Forelimb muscle (tissue), 1 donor: ENCODE measurements at places on chromosomes 11 and 22.

DNA sequence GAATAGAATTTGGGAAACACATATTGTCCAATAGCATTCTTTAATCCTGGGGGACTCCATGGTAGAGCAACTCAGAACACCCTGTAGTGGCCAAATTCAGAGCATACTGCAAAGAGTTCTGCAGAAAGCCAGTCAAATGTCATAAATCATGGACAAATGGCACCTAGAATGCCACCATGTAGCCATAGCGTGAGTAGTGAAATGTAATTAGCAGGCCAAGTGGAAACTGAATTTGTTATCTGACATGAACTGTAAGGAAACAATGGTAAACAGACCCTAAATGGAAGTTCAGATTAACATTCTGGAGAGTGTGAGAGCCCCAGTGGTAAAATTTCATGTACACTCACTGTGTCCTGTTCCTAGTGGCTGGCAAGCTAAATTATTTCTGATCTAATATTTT is 7.0 kb upstream of the PRSS23 start:
- no peak for DNase-seq

DNA sequence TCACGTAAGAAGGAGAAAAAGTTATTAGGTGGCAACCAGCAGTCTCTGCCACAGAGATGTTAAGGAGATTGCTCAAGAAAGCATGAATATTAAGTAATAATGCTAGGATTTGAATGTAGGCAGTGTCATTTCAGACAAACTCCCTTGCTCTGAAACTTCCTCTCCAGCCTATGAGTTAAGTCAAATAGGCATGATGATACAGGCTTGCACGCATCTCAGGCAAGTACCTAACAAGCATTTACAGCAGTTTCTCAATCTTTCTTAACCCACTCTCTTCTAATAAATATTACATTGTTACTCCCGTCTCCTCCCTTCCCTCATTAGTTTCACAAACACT is 72.7 kb downstream of the RAB38 start:
- no peak for DNase-seq

GRCh38 chr11:116176484-116177005 is 596.2 kb downstream of the BUD13 start:
- no peak for DNase-seq

DNA sequence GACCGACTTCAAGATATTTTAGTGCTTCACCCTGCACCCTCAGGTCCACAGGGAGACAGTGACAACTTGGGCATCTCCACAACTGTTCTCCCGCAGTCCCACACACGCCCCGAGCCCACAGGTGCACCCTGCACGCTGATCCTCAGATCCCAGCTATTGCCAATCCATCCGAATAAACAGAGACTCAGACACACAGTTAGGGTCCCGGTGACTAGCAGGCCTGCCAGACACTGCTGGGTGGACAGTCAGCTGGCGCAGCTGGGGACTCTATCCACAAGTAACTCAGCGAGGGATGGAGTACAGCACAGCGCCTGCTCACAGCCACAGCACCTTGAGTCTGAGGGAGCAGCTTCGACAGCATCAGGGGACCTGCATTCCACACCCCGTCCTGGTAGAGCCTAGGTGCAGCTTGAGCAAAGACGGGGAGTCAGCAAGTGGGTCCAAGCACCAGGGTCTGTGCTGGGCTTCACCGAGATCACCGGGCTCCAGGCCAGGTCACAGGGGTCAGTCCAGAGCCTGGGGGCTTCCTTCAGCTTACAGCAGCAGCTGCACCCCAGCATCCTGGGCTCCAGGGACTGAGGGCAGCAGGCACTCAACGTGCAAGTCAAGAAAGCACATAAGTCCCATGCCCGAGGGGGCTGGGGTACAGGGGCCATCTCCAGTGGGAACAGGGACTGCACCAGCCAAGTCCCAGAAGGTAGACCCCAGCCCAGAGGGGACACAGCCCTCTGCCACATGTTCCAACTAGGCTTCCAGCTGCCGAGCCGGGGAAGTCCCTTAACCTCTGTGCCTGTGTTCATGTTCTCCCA is 7.6 kb downstream of the RPL3 start:
- DNase-seq: no peak

DNA sequence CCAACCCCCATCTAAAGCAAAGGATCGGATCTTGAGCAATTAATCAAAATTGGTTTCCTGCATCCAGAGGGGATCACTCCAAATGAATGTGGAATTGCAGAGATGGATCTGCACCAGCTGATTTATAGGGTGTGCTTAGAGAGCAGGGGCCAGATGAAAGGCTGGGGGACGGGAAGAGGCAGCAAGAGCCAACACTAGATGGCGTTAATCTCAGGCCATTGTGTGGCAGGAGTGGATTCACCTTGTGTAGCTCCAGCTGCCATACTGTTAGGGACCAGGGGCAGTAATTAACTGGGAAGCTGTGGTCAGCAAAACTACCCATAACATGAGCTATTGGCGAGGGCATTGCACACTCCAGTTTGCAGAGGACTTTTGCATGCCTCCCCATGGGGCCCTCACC is 35.6 kb downstream of the SERPINH1 start:
- no peak for DNase-seq

- DNase-seq: no peak
These were observed 22.4 kb downstream of the PIWIL3 start for GRCh38 chr22:24752088-24752623.

DNA sequence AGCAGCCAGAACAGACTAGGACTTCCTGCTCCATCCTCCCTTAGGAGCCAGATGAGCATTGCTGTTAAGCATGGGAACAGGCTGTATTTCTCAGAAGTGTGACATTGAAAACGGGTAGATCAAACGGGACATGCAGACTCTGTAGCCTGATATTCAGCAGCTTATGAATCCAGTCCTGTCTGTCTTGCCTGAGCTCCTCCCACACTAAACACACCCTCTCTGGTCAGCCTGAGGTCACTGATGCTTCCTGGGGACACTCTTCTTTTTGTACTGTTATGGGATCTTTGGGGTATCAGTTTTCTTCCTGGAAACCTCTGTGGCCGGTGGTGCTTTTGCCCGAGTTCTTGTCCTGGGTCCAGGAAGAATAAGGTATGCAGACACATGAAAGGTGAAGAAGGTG is 35.8 kb downstream of the C11orf91 start:
- no peak for DNase-seq

GRCh38 chr11:46380340-46381047 is 975 bp upstream of the MDK start:
- no peak for DNase-seq

GRCh38 chr11:92322225-92322624 is 97.6 kb downstream of the FAT3 start:
- DNase-seq: no peak

DNA sequence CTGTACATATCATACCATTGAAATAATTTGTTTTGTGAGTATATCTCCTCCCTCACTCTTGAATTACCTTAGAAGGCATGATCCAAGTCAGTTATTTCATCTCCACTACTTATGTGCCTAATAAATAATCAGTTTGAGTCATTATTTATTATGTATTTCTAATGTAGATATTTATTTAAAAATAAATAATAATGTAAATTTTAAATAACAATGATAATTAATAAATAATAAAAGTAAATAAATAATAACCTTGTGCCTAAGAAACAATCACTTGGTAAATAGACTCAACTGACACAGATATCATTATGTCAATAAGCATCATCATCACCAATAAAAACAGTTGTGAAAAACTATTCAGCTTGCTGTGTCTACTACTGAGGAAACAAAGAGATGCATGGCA is 213.8 kb downstream of the CNTN5 start:
- no peak for DNase-seq

DNA sequence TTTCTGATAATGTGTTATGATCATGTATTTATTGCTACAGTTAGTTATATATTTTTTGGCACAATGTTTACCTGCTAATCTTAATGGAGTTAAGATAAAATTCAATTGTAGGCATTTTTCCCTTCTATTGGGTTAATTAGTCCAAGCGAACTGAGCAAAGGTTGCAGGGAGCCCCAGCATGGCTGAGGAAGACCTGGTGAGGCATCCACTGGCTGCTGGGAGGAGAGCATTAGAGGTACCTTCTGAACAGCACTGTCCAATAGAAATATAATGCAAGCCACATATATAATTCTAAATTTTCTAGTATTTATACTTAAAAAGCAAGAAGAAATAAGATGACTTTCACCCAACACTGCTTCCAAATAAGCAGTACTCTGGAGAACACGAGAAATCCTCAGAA is 689 bp upstream of the TMEM126A start:
- no peak for DNase-seq

GRCh38 chr22:27153386-27153785 is 496.0 kb downstream of the MIAT start:
- no peak for DNase-seq

DNA sequence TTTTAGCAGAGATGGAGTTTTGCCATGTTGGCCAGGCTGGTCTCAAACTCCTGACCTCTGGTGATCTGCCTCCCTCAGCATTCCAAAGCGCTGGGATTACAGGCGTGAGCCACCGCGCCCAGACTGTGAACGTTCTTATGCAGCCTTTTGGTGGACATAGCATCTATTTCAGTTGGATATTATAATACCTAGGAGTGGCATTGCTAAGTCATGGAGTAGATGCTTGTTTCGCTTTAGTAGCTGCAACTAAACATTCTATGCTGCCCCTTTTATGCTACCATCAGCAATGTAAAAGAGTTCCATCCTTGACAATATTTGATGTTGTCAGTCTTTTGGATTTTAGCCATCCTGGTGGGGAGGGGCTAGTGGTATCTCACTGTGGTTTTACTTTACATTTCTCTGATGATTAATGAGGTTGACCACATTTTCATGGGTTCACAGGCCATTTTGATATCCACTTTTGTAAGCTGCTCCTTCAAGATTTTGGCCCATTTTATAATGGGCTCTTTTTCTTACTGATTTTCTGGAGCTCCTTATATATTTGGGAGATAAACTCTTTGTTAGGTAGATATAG is 16.5 kb upstream of the APOBEC3A start:
- DNase-seq: no peak

GRCh38 chr22:45159652-45160462 is 3.9 kb upstream of the NUP50 start:
- no peak for DNase-seq

DNA sequence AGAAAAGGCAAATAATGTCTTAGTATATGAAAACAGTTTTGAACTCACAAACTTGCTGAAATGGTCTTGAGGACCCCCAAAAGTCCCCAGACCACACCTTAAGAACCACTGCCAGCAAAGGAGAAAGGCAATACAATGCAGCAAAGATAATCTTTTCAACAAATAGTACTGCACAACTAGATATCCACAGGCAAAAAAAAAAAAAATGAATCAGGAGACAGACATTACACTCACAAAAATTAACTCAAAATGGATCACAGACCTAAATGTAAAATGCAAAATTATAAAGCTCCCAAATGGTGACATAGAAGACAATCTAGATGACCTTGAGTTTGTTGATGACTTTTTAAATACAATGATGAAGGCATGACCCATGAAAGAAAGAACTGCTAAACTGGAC is 8.3 kb downstream of the PICALM start:
- no peak for DNase-seq

DNA sequence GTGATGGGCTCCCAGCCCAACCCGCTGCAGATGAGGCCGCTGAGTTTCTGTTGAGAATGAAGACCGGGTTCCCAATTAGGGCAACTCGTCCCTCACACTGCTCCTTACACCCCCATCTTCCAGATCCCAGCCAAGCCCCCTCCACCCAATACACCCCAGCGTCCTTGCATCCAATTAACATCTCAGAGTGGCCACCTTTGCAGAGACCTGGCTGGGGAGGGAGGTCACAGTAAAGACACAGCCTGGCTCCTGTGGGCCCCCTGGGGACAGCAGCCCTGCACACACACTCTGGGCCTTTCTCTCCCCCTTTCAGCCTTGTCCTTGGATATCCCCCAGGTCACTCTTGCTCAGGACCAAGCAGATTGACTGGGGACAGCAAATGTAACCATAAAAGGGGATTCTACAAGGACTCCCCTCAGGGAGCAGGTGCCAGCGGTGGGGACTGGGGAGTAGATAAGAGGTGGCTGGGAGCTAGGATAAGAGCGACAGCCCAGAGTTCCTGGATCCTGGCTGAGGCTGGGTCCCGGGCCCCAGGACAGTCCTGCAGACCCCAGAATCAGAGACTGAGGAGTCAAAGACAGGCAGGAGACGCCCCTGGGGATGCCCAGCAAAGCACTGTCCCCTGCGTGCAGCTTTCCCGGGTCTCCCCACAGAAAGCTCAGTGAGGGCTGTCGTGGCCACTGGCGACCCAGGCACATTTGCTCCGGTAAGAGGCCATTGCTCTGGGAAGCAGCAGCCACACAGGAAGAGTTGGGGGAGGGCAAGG is 8.4 kb downstream of the APOBEC3A start:
- no peak for DNase-seq

- DNase-seq: no peak
These were observed 27.9 kb downstream of the TIMP3 start for GRCh38 chr22:32829451-32829851.

DNA sequence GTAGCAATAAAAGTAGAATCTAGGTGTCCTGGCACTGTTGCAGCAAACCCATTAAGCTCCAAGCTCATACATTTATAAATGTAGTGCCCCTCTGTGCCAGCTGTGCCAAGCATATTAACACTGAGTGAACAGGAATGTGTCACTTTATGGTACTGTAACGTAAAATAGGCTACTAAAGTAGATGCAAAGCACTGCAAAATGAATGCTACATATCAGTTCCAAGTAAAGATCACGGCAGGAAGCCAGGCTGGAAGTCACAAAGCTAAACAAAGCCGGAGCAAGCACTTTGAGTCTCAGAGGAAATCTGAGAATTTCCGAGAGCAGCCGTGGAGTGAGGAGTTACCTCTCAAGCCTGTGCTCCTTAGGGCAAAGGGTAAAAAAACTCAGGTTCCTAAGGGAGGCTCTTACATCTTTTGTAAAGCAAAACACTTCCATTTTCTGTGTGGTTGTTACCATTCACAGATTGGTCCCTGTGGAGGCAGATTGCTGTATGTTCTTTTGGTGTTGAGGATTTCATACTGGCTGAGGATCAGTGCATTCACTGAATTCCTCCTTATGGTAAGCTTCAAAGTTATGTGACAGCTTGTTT is 85.7 kb downstream of the WNT11 start:
- DNase-seq: no peak

DNA sequence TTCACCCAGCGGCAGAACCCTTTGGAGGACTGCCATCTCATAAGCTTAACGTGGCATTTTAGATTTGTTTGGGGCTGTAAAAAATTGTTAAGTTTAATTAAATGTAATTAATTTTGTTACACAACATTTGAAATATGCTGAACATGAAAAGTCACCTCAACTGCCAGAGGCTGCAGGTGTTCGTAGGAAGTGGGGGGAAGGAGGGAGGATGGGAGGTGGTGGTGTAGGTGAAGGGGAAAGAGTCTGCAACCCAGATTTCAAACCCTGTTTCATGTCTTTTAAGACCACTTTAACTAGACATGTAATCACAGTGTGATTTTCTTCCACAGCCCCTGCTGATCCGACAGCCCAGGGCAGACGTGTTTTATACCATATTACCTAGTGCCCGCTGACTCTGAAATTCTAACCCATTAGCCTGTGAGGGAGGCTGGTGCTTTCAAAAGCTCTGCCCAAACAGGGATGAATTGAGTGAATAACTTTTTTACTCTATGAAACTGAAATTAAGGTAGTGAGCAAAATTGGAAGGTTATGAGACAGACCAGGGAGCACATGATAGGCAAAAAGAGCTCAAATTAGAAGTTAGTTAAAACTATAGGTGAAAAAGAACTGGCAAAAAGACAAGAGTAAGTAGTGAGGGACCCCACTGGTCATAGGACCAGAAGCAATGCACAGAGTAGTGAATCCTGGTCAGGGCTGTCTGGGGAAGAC is 279.8 kb downstream of the DDX10 start:
- no peak for DNase-seq

- DNase-seq: no peak
These were observed 26.7 kb upstream of the PICK1 start for GRCh38 chr22:38030311-38031133.

- no peak for DNase-seq
These were observed 30.7 kb upstream of the USP47 start for GRCh38 chr11:11810764-11811726.
